Stomach (tissue), 19 donors: ENCODE measurements at places on chromosomes 11 and 22. TPM values are rescaled to one million over a fixed set of nuclear protein-coding genes. Genes with fewer than 3 reads are reported as not detected.

SHISA8 gene
- not detected for polyA plus RNA-seq

DNA sequence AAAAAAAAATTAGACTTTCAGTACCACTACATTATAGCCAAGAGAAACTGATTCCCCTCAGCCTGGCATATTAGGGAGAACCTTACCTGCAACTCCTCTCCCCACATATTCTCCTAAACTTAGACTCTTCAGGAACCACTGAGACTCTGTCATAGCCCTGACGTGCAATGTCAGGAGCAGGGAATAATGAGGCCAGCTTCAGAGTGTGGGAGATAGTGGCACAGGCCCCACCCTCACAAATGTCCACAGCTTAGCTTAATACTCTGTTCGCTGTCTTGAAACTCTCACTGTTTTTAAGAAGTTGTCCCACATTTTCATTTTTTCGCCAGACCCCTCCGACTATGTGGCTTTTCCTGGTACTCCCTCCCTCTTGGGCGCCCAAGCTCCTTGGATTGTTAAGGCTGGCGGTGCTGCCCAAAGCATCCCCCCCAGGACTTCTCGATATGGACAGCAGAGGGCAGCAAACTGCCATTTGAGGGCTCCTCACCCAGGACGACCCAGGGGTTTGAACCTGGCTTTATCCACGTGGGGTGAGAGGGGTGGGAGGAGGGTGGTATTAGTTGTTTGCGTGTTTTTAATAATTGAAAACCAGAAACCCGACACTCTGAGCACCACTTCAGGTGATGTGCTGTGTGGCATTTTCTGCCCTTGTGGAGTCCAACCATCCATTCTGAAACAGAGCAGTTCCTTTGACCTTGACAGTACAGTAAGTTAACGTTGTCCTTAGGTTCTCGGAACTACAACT, 45.2 kb upstream of the RASSF10 start:
- DNase-seq: peak; percentile 85

DNA sequence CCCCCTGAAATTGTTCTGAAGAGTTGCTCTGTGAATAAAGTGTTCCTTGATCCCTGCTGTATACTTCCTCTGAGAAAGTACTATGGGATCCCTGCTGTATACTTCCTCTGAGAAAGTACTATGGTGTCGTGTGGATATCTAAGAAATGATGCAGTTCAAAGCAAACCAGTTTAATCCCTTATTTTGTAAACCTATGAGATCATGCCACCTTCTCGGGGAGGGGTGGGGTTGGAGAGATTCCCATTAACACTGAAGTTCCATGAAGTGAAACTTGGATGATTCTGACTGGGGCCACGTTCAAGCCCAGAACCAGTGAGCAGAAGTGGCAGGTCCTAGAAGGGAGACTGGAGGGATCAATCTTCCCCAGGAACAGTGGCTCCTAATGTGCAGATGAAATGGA, 13.0 kb upstream of the TP53AIP1 start:
- DNase-seq: no peak

ANO9 gene
- polyA plus RNA-seq: 37.6 TPM

DNA sequence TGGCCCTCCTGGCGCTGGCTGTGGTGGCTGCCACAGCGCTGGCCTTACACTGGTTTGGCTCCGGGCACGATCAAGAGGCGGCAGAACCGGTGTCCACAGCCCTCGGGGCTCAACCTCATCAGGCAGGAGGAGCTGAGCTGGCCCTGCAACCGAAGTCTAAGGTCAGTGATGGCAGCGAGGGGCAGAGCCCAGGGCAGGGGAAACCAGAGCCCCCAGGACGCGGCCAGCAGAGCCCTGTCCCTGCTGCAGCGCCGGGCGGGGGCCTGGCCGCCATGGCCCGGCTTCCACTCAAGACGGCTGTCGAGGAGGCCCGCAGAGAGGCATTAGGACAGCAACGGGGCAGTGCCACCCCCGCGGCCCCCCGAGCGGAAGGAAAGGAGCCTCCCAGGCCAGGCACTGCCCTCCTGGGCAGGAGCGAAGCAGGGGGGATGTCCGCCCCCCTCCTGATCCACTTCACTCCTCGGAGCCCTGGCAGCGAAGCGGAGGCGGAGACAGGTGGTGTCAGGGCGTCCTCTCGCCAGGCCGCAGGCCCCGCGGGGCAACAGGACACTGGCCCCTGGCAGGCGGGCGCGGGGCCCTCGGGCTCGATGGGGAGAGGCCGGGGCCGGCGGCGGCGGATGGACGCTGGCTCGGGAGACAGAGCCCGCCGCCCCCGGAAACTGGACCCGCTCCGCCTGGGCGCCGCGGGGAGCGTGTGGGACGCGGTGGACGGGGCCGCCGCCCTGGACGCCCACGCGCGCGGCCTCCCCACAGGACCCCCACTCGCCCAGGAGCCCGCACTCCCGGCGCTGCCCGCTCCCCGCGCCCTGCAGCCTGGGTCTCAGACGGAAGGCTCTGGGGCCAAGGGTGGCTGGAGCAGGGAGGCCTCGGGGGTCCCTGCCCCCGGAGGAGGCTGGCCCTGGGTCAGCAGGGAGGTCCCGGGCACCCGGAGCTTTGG, 895 bp downstream of the KLHDC7B start:
- DNase-seq: no peak

FOLR2 gene
- 14.8 TPM for polyA plus RNA-seq

ALX4 gene
- not detected for polyA plus RNA-seq

DNA sequence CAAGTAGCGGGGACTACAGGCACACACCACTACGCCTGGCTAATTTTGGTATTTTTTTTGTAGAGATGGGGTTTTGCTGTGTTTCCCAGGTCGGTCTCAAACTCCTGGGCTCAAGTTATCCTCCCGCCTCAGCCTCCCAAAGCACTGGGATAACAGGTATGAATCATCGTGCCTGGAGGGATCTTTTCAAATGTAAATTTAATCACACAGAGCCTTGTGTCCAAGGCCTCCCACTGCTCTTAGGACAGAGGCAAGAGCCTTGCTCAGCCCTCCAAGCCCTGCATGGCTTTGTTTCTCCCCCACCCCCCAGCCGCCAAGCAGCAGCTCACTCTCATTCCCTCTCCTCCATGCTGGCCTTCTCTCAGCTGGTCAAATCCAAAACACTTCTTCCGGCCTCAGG, 75.3 kb upstream of the CREB3L1 start:
- DNase-seq: no peak

- peak; percentile 83 for DNase-seq
Measured at GRCh38 chr11:129992161-129992944, 10.3 kb downstream of the PRDM10 start.

DNA sequence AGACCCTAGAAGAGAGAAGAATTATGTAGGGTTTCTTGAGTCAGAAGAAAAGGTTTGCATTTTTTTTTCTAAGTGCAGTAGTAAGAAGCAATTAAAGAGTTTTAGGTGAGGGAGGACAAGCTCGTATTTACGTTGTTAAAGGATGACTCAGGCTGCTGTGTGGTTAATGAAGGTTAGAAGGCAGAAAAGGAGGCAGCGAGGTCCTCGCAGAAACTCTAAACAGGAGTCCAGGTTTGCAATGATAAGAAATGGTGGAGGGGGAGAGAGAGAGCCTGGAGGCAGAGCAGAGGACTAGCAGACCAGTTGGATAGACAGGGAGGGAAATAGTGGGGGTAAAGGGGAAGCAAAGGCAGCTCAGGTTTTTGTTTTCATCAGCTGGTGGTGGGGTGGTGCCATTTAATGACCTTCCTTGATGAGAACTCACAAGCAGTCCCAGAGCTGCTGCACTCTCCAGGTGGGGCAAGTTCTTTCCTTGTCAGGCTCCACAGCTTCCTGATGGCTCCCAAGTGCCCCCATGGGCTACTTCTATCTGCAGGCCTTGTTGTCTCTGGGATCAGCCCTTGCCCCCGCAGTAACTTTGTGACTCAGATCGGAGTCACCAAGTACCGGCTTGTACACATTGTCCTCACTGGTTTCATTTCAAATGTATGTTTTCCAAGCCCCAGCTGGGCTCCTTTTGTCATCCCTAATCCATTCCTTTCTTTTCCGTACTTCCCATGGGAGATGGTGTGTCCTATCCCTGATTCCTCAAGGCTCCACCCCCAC, 8.3 kb upstream of the INSC start:
- DNase-seq: no peak

- no peak for DNase-seq
Measured at GRCh38 chr11:19829109-19829837, 116.6 kb downstream of the NAV2 start.

DNA sequence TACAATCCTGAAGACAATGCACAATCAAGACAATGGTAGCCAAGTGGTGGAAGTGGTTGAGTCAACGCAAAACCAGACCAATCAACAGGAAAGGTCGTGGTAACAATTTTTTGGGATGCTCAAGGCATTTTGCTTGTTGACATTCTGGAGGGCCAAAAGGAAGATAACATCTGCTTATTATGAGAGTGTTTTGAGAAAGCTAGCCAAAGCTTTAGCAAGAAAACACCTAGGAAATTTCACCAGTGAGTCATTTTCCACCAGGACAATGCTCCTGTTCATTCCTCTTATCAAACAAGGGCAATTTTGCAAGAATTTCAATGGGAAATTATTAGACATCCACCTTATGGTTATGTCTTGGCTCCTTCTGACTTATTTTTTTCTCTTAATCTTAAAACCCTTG, 1932.2 kb upstream of the RAG2 start:
- DNase-seq: no peak

DNA sequence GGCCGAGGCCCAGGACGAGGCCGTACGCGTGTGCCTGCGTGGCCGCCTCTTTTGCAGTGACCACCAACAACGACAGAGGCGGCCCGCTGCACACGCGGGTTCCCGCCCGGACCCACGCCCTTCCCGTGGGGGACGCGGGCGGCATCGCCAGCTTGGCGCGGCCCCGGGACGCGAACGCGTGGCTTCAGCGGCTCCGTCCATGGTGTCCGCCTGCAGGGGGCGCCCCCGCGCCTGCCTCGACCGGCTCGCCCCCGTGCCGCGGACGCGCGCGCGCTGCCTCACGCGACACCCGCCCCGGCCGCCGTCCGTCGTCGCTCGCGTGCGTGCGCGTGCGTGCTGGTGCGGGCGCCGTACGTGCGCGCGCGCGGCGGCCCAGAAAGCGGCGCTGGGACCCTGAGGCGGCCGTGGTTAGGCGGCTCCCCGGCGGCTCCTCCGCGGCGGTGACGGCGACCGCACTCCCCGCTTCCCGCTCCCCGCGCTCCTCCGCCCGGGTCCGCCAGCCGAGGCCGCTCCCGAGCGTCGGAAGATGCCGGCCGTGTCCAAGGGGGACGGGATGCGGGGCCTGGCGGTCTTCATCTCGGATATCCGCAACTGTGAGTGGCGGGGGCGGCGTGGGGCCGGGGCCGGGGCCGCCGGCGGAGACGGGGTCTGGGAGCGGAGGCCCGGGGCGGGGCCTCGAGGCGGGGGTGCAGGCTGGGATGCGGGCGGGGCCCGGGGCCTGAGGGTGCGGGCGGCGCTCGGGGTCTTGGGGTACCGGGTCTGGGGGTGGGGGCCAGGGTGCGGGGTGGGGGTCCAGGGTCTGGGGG, at the start of gene AP2A2:
Gene AP2A2 (plus strand): TSS at position 375 of the 806 bp plus-strand sequence. CDS start 152 bp downstream, at position 527.
- peak; percentile 98 for DNase-seq

ACO2 gene
- 46.6 TPM for polyA plus RNA-seq

GRCh38 chr11:96228910-96229309, 114.1 kb downstream of the MAML2 start:
- DNase-seq: no peak
